ENCODE measurements at places on chromosomes 1 and 21. TPM values are rescaled to one million over a fixed set of nuclear protein-coding genes. Genes with fewer than 3 reads are reported as not detected.

- peak; percentile 40 for DNase-seq
These were observed 61.7 kb downstream of the KCNN3 start for GRCh38 chr1:154808261-154808908.

DNA sequence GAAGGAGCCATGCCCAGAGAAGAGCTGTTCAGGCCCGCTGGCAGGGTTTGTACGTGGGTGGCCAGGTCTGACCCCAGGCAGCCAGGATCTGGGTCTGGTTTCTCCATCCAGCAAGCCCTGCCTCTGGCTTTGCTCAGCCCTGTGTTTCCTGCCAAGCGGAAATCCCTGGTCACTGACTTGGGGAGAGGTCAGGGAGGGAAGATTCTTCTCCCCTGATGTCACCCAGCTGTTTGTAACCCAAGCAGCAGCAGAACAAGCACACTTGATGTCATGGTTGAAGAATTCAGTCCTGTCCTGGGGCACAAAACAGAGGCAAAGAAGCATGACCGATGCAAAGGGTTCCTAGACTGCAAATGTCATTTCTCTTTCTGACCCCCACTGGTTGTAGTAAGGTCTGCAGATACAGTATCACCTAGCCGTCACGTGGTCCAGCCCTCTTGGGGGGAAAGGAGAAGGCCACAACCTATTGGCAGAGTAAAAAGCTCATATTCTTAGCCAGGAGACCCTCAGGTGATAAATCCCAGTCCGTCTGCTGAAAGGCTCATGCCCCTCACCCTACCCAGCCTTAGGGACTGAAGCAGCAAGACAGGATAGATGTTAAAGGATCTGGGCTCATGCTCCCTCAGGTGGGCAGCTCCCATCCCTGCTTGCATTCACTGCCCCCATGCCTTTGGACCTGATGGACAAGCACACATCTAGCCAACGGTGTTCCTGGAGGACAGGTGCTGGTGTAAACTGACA lies 120.9 kb downstream of the SYT2 start:
- DNase-seq: peak; percentile 90

GRCh38 chr1:233166896-233167295 lies 128.6 kb downstream of the PCNX2 start:
- DNase-seq: no peak

Gene FH
- total RNA-seq: 44.0 TPM

DNA sequence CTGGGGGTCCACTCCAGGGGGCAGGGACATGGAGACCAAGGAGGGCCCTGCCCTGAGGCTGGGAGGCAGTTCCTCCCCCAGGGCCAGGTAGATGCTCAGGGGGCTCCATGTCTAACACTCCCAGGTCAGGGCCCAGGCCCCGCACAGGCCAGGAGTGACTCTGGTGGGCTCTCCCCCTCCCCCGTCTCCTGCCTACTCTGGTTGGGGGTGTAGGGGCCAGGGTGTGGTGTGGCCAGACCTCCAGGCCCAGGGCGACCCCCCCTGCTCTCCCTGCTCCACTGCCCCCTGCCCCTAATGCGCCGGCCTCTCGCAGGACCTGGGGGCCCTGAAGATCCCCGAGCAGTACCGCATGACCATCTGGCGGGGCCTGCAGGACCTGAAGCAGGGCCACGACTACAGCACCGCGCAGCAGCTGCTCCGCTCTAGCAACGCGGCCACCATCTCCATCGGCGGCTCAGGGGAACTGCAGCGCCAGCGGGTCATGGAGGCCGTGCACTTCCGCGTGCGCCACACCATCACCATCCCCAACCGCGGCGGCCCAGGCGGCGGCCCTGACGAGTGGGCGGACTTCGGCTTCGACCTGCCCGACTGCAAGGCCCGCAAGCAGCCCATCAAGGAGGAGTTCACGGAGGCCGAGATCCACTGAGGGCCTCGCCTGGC lies 19.7 kb upstream of the CCDC27 start:
- no peak for DNase-seq

- DNase-seq: no peak
These were observed 7.4 kb downstream of the PLEKHN1 start for GRCh38 chr1:973459-974292.

DNA sequence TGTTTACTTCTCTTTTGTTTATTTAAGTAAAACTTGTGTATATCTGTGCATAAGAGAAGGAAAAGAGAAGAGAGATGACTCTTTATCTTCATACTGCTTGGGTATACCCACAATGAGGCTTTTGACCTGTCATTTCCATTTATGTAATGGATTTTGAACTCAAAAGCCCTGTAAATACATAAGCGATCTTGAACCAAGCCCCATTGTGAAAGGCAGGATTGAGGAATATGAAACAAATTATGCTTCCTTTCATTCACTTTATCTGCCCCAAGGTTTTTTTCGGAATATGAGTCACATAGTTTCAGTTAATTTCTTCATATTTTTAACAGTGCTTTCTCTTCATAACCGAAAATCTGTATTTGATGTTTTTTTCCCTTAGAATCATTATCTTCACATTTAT lies 21.4 kb downstream of the CNST start:
- DNase-seq: no peak

Gene ANGPTL1
- total RNA-seq: 24.2 TPM

- no peak for DNase-seq
These were observed 159.1 kb upstream of the RAB4A start for GRCh38 chr1:229111703-229112319.

Gene HMGN2
- 236 TPM for total RNA-seq

- DNase-seq: no peak
These were observed 48.5 kb downstream of the CDC7 start for GRCh38 chr1:91549041-91549735.

- DNase-seq: peak; percentile 41
These were observed at the start of gene SLC6A9 for GRCh38 chr1:44031252-44032169. Gene SLC6A9 (minus strand): TSS chr1:44031462. CDS start chr1:44024277, 7,185 bp downstream.

GRCh38 chr21:27171707-27172106 lies 204.8 kb upstream of the ADAMTS5 start:
- no peak for DNase-seq

Gene ATP1A4
- total RNA-seq: 0.43 TPM

DNA sequence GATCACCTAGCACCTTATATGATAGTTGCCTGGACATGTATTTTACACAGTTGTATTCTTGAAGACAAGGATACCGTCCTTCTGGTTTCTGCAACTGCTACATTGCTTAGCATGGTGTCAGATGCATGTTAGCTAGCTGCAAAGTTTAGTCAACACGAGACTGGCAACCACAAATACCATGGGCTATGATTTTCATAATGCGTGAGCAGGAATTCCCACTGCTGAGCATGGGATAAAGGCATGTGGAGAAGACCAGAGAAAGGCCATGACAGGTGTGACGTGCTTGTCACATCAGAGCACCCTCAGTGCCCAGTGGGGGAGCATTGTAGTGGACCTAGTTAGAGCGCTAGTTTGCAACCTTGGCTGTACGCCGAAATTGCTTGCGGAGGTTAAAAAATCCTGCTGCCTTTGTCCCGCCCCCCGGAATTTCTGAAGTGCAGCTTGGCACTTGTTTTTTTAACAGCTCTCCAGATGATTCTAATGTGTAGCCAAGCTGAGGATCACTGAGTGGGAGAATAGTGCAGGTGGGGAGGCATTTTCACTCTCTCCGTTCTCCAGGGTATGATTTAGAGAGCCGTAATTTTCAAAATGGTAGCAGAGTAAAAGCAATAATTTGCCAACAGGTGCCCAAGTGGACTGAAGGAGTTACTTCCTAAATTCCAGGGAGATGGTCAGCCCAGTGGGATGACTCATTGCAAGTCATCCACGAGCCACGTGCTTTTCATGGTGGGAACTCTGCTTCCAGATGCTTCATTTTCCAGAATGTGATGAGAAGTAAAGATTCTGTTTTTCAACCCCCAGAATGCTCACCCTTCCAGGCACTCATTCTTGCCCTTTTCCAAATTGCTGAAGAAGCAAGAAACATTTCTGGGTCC lies 81.0 kb downstream of the CNIH3 start:
- DNase-seq: no peak

- DNase-seq: peak; percentile 70
These were observed 789 bp upstream of the PTPN14 start for GRCh38 chr1:214552174-214552608.

DNA sequence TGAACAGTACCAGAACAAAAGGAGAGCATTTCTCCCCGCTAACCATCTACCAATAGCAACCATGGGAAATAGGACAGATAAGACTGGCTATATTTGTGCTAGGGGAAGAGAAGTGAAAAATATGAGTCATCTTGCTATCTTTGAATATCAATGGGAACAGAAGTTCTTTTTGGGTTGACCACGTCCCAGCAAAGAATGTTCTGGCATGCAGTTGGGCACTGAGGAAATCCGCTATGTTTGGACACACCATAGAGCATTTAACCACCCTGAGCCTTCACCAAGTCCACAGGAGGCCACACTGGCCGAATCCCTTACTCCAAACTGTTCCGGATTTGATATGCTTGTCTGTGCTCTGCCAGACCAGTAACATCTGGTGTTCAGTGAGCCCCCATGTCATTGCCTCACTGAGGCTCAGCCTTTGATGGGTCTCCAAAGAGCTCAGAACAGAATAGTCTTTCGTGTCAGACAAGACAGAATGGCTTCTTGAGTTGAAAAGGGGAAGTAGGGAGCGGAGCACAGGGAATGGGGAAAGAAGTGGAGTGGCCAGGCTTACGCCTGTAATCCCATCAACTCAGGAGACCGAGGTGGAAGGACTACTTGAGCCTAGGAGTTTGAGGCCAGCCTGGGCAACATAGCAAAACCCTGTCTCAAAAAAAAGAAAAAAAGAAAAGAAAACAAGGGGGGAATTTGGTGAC lies 81.4 kb downstream of the SMYD2 start:
- DNase-seq: no peak

- no peak for DNase-seq
These were observed 41.6 kb downstream of the MATN1 start for GRCh38 chr1:30681782-30682181.

Measured in mucosa of gallbladder (tissue), 1 donor.